Uterus (tissue), 4 donors: ENCODE measurements at places on chromosomes 4 and X. TPM values are rescaled to one million over a fixed set of nuclear protein-coding genes. Genes with fewer than 3 reads are reported as not detected.

- DNase-seq: no peak
- H3K27ac ChIP-seq: no peak overlapping the region
- H3K4me3 ChIP-seq: no peak overlapping the region
- no peaks in the 10 kb centered on the region for H3K36me3 ChIP-seq
- H3K4me1 ChIP-seq: no peaks in the 10 kb centered on the region
Observed at GRCh38 chrX:39948582-39948981, 149.2 kb downstream of the BCOR start.

Gene LRP2BP
- 3.3 TPM for total RNA-seq

GRCh38 chrX:22121161-22121560 lies 89.0 kb downstream of the PHEX start:
- no peaks in the 10 kb centered on the region for H3K4me1 ChIP-seq
- DNase-seq: no peak
- H3K27me3 ChIP-seq: no peaks in the 10 kb centered on the region
- no peaks in the 10 kb centered on the region for H3K36me3 ChIP-seq

DNA sequence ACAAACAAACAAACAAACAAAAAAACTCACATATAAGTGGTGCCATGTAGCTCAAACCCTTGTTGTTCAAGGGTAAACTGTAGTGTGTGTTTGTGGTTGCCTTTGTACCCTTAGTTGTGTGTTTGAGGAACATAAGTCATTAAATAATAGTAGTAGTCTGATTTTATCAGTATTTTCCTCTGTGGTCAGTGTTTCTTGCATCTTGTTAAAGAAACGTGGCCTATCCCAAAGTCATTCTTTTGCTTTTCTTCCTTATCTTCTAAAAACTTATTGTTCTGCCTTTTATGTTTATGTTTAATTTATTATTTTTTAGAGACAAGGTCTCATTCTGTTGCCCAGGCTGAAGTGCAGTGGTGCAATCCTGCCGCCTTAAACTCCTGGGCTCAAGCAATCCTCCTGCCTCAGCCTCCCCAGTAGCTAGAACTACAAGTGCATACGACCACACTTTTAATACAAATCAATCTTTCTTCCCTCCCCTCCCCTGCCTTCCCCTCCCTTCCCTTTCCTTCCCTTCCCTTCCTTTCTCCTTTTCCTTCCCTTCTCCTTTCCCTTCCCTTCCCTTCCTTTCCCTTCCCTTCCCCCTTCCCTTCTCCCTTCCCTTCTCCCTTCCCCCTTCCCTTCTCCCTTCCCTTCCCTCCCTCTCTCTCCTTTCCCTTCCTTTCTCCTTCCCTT lies 26.4 kb downstream of the PRIMPOL start:
- no peak for DNase-seq
- H3K36me3 ChIP-seq: no peaks in the 10 kb centered on the region
- no peaks in the 10 kb centered on the region for H3K27me3 ChIP-seq
- no peaks in the 10 kb centered on the region for H3K4me1 ChIP-seq

GRCh38 chrX:7147978-7148854 lies at the start of gene PUDP:
Gene PUDP, minus strand, starts transcription at chrX:7148153. Its CDS starts 40 bp downstream, at chrX:7148113.
- H3K4me3 ChIP-seq: peak within 1 kb of the TSS; percentile 66
- no peaks in the 10 kb centered on the region for H3K36me3 ChIP-seq
- no peaks in the 10 kb centered on the region for H3K27me3 ChIP-seq

- no peaks in the 10 kb centered on the region for H3K36me3 ChIP-seq
- H3K27ac ChIP-seq: no peak overlapping the region
- no peaks in the 10 kb centered on the region for H3K4me1 ChIP-seq
- H3K4me3 ChIP-seq: no peak overlapping the region
- no peak for DNase-seq
Observed at GRCh38 chrX:15373976-15374375, 10.2 kb downstream of the VEGFD start.

DNA sequence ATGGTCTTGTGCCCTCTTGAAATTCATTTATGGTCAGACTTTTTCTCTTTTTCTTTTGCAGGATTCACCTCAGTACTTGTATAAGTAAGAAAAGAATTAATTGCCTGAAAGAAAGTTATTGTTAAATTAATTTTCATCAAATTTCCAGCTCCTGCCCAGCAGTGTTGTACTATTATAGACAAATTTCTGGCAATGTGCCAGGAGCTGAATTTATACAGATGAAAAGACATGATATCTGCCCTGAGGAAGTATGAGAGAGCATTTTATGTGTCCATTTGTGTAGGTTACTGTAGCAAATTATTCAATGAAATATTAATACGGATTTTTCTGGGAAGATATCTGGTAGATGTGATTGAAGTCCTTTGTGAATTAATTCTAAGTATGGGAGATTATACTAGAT lies 2371.5 kb upstream of the TENM3 start:
- no peaks in the 10 kb centered on the region for H3K36me3 ChIP-seq
- DNase-seq: no peak
- no peaks in the 10 kb centered on the region for H3K4me1 ChIP-seq

- H3K36me3 ChIP-seq: no peaks in the 10 kb centered on the region
- H3K4me3 ChIP-seq: no peak overlapping the region
- H3K27me3 ChIP-seq: no peaks in the 10 kb centered on the region
- no peaks in the 10 kb centered on the region for H3K4me1 ChIP-seq
- no peak for DNase-seq
- H3K27ac ChIP-seq: no peak overlapping the region
Observed at GRCh38 chrX:129693354-129693753, 38.6 kb upstream of the APLN start.

Gene TEX11
- 0.35 TPM for total RNA-seq

DNA sequence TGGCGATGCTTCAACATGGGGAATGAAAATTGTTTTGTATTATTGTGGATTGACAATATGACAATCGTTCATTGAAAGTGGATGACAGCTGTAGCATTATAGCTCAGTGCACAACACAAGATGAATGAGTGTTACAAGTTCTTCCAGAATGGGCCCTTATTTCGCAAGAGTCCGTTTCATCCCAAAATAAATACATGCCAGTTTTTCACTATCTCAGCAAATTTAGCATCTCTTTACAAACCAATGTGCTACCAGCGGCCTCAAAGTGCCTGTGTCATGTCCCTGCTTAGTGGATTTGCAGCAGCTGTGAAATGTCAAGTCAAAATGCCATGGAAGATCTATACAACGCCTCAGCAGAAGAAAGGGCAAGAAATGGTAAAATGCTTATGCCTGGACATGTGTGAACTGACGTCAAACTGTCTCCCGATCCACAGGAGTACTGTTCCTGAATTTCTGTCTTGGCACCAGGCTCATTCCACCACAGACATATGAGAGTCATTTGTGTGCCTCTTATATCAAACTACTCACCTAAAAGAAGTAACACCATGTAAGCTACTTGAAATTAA lies 109.6 kb downstream of the MAML3 start:
- no peaks in the 10 kb centered on the region for H3K4me1 ChIP-seq
- no peaks in the 10 kb centered on the region for H3K27me3 ChIP-seq
- no peak for DNase-seq
- H3K4me3 ChIP-seq: no peak overlapping the region

Gene CT45A5
- total RNA-seq: not detected
